ENCODE measurements at places on chromosomes 2 and 18.

GRCh38 chr2:118103951-118104940, 16.0 kb downstream of the INSIG2 start:
- peak overlapping the region; percentile 46 for H3K27ac ChIP-seq
- peaks cover 10% of the 10 kb centered on the region for H3K36me3 ChIP-seq
- H3K4me1 ChIP-seq: peaks cover 5% of the 10 kb centered on the region
- H3K4me3 ChIP-seq: no peak overlapping the region
- no peak for DNase-seq
- no peaks in the 10 kb centered on the region for H3K27me3 ChIP-seq

DNA sequence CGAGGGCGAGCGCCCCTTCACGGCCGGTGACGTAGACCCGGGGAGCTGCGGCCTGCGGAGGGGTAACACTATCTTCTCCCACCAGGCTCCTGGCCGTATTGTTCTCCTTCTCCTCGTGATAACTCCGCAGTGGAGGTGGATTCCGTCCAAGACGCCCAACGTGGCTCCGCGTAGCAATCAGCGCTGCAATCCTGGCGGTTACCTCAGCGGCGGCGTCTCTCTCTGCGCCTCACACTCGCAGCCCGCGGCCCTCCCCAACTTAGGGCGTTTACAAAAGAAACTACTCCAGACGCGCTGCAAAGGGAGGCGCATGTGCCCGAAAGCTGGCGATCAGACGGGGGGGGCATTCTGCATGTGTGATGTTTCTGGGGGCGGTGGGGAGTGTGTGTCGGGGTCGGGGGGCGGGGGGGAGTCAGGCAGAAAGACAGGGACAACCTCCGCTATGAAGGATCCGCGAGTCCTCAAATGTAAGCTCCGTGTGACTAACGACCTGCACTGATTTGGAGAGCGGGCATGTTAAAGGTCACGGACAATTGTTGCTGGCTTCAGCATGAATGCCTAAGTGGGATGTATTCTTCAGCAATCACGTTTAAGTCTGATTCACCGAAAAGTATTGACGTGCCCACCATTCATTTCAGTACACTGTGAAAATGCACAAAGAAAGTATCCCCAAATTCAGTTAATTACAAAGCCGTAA, 1.3 kb upstream of the ZNF516 start:
- peaks cover 32% of the 10 kb centered on the region for H3K4me1 ChIP-seq
- no peaks in the 10 kb centered on the region for H3K36me3 ChIP-seq
- peak overlapping the region; percentile 89 for H3K27ac ChIP-seq
- H3K27me3 ChIP-seq: no peaks in the 10 kb centered on the region

- H3K4me1 ChIP-seq: no peaks in the 10 kb centered on the region
- no peaks in the 10 kb centered on the region for H3K36me3 ChIP-seq
- no peak overlapping the region for H3K27ac ChIP-seq
- H3K27me3 ChIP-seq: no peaks in the 10 kb centered on the region
- no peak for DNase-seq
- H3K4me3 ChIP-seq: no peak overlapping the region
These were observed 269.3 kb upstream of the SIX2 start for GRCh38 chr2:45278365-45279078.

DNA sequence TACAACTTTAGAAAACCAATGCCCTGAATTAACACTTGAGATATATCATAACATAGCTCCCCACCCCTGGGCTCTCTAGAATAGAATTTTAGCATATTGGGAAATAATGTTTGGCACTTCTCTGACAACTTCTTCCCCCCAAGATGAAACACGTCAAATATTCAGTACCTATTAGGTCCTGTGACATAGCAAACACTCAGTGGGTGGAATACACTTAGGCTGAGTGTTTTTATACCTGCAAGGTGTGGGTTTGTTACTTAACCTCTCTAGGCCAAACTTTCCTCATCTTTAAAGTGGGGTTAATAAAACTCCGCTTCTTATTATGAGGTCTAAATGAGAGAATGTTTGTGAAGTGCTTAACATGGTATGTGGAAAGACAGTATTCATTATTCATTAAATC, 56.1 kb downstream of the LAMA3 start:
- peaks cover 8% of the 10 kb centered on the region for H3K27me3 ChIP-seq
- no peaks in the 10 kb centered on the region for H3K36me3 ChIP-seq
- H3K4me1 ChIP-seq: no peaks in the 10 kb centered on the region
- no peak for DNase-seq
- H3K27ac ChIP-seq: no peak overlapping the region
- H3K4me3 ChIP-seq: no peak overlapping the region

DNA sequence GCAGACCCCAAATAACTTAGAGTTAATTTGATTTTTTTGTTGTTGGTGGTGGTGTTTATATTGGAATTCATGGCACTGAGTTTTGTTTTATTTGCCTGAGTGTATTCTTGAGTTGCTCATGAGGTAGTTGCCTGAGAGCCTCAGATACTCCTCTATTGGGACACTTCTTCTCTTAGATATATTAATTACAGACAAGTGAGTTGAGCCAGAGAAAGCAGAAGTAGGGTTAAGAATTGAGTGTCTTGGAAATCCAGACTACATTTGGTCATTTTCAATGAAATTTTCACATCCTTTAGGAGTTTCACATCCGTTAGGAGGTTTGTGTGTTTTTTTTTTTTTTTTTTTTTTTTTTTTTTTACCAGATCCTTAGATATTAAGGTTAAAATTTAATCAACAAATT, 29.0 kb downstream of the FMNL2 start:
- H3K36me3 ChIP-seq: no peaks in the 10 kb centered on the region
- H3K4me3 ChIP-seq: no peak overlapping the region
- no peak overlapping the region for H3K27ac ChIP-seq

DNA sequence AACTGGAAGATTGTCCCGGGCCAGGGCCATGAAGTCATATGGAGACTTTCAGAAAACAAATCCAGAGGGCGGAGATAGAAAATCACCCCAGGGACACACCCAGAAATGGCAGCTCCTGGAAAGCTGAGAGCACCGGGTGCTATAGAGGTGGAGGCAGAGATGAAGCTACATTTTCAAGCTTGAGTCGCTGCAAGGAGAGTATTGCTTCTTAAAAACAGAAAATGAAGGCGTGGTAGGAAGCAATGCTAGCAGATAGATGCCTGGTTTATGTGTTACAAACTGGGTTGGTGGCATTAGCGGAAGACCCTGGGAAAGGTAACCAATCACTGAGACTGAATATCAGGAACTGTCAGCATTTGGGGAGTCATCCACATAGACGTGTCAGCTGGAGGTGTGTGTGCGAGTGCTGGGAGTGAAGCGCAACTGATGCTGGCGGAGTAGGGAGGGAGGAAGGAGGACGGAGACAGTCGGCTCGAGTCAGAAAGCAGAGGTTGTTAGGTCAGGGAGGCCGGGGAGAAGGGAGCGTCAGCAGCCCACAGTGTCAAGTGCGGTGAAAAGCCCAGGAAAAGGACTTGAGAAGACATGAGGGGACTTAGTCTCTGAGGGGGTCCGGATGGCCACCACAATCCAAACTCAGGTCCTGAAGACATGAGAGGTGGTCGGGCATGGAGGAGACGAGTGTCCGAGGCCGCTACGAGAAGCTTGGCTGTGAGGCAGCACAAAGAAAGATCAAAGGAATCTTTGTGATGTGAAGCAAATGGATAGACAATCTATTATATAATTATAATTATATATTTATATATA, 45.4 kb downstream of the C18orf63 start:
- no peak overlapping the region for H3K27ac ChIP-seq
- no peaks in the 10 kb centered on the region for H3K36me3 ChIP-seq

DNA sequence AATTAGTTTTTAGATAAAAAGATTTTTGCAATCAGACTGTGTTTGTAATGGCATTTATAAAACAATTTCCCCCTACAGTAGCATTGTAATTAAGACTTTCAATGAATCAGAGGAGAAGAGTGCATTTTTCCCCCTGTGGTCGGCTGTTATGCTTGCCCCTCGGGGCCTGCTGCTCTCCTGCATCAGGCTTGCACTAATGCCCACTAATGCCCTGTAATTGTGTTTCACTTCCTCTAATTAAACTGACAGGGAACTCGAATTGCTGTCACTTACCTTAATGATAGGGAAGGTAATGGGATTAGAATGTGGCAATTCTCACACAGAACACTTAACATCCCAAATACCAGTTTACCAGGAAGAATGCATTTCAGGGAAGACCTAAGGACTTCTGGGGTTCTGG, 61.2 kb upstream of the LRRTM1 start:
- DNase-seq: no peak
- H3K36me3 ChIP-seq: no peaks in the 10 kb centered on the region
- H3K4me1 ChIP-seq: no peaks in the 10 kb centered on the region
- no peaks in the 10 kb centered on the region for H3K27me3 ChIP-seq

- no peaks in the 10 kb centered on the region for H3K27me3 ChIP-seq
- H3K36me3 ChIP-seq: peaks cover 13% of the 10 kb centered on the region
- H3K4me3 ChIP-seq: peak overlapping the region; percentile 50
- H3K27ac ChIP-seq: peak overlapping the region; percentile 9
- no peak for DNase-seq
These were observed 143.1 kb downstream of the SETBP1 start for GRCh38 chr18:44823782-44824181.

GRCh38 chr18:5879479-5879882, 15.8 kb downstream of the TMEM200C start:
- H3K27ac ChIP-seq: no peak overlapping the region
- no peak for DNase-seq
- no peaks in the 10 kb centered on the region for H3K36me3 ChIP-seq
- H3K27me3 ChIP-seq: peaks cover 18% of the 10 kb centered on the region
- H3K4me3 ChIP-seq: no peak overlapping the region

DNA sequence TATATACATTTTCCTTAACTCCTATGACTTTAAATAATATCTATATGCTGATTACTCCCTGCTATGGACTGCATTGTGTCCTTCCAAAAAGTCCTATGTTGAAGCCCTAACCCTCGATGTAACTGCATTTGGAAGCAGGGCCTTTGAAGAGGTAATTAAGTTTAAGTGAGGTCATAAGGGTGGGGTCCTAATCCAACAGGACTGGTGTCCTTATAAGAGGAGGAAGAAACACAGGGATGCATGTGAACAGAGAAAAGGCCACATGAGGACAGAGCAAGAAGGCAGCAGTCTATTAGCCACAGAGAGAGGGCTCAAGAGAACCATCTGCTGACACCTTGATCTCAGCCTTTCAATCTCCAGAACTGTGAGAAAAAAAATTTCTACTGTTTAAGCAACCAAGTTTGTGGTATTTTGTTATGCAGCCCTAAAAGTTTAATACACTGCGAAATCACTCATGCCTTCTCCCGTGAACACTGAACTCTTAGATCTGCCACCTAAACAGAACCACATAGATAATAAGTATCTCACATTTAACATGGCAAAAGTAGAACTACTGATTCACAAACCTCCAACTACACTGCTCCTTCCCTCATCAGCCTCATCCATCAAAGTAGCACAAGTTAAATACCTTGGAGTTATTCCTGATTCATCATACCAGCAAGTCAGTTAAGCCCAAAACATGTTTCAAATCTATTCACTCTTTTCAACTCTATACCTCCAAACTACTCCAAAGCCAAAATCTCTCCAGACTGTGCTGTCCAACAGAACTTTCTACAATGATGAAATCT, 65.4 kb downstream of the HIBCH start:
- H3K4me1 ChIP-seq: no peaks in the 10 kb centered on the region
- no peak for DNase-seq
- peaks cover 15% of the 10 kb centered on the region for H3K36me3 ChIP-seq
- H3K27me3 ChIP-seq: no peaks in the 10 kb centered on the region

- no peak for DNase-seq
- H3K4me3 ChIP-seq: no peak overlapping the region
- no peaks in the 10 kb centered on the region for H3K36me3 ChIP-seq
- H3K27ac ChIP-seq: no peak overlapping the region
These were observed 32.3 kb upstream of the ASNSD1 start for GRCh38 chr2:189628817-189629530.

GRCh38 chr2:231191896-231192872, 6.2 kb upstream of the ARMC9 start:
- DNase-seq: no peak
- peaks cover 62% of the 10 kb centered on the region for H3K27me3 ChIP-seq
- no peaks in the 10 kb centered on the region for H3K4me1 ChIP-seq
- no peaks in the 10 kb centered on the region for H3K36me3 ChIP-seq
- no peak overlapping the region for H3K4me3 ChIP-seq
- H3K27ac ChIP-seq: peak overlapping the region; percentile 22

DNA sequence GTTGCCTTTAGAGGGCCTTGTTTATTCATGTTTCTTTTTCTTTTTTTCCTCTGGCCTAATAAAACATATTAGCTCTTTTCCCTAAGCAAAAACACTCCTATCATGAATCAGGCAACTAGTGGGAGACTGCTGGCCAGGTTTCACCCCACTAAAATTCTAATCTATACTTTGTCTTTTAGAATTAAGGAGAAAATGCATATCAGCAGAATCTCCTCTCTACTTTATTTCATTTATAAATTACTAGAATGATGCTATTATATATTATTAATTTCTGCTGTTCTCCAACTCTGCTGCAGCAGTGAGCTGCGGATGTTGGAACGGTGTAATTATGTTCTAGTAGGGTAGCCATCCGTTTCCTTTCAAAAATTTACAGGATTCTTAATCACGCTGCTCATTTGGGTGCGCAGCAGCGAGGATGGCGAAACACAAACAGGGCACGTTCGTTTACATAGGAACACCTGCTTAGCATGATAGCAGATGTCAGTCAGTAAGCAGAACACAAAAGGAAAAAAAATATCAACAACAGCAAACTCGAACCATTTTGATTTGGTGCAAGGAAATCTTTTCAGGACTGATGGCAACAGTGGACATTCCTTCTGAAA, 30.5 kb downstream of the ZEB2 start:
- no peak for DNase-seq
- H3K27ac ChIP-seq: peak overlapping the region; percentile 21
- H3K4me1 ChIP-seq: peaks cover 48% of the 10 kb centered on the region
- no peaks in the 10 kb centered on the region for H3K27me3 ChIP-seq

DNA sequence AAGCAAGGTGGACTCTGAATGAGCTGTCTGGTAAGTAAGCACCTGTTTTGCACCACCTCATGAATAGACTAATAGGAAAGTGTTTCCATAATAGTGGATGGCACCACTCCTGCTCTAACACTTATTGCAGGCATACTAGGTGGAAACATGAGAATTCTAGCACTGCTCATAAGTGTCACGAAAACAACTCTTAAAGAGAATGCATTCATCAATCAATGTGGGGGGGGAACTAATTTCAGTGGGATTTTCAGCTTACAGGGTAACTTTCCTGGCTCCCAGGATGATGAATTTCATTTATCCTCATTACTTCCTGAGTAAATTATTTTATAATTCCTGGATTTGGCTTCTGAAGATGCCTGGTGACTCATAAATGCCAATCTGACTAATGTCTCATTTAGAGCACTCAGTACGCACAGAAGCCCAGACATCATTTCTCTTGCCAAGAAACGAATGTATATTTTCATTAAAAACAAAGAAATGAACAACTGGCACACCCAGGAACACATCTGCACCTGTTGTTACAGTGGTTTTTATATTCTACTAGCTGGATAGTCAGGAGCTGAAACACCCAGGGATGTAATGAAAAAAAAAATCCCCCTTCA, 129.6 kb downstream of the PID1 start:
- H3K36me3 ChIP-seq: no peaks in the 10 kb centered on the region
- DNase-seq: no peak
- no peaks in the 10 kb centered on the region for H3K4me1 ChIP-seq
- H3K27me3 ChIP-seq: no peaks in the 10 kb centered on the region
- H3K4me3 ChIP-seq: no peak overlapping the region
- no peak overlapping the region for H3K27ac ChIP-seq
